Inflammatory macrophage treated with lipopolysaccharide for 1 hour (primary cell): ENCODE measurements at places on chromosomes 12 and 14.
A peak's percentile ranks its signal among the peaks of the same experiment; 100 is the strongest.

- DNase-seq: peak; percentile 76
Observed at GRCh38 chr12:57233357-57234232, 4.1 kb downstream of the SHMT2 start.

- DNase-seq: no peak
Observed at GRCh38 chr12:65615118-65615517, 209.2 kb upstream of the HMGA2 start.

- DNase-seq: no peak
Observed at GRCh38 chr14:63322897-63323573, 4.3 kb upstream of the GPHB5 start.

GRCh38 chr14:90184571-90185266 is 71.6 kb upstream of the PSMC1 start:
- no peak for DNase-seq

DNA sequence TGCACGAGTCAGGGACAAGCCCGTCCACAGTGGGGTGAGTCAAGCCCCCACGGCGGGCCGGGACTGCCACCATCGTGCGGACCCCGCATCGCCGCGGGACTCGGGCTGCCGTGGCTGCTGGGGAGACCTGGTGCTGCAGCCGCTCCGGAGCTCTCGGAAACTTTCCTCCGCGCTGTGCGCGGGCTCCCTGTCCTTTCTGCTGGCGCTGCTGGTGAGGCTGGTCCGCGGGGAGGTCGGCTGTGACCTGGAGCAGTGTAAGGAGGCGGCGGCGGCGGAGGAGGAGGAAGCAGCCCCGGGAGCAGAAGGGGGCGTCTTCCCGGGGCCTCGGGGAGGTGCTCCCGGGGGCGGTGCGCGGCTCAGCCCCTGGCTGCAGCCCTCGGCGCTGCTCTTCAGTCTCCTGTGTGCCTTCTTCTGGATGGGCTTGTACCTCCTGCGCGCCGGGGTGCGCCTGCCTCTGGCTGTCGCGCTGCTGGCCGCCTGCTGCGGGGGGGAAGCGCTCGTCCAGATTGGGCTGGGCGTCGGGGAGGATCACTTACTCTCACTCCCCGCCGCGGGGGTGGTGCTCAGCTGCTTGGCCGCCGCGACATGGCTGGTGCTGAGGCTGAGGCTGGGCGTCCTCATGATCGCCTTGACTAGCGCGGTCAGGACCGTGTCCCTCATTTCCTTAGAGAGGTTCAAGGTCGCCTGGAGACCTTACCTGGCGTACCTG is 1.1 kb downstream of the PDE3A start:
- no peak for DNase-seq

GRCh38 chr12:99983456-99984258 is 1.1 kb downstream of the ANKS1B start:
- no peak for DNase-seq

GRCh38 chr12:50283229-50283923 is at the start of gene LIMA1:
TSS of gene LIMA1 (minus strand) at chr12:50283520. CDS start at chr12:50248751, 34,769 bp downstream.
- DNase-seq: peak; percentile 89

DNA sequence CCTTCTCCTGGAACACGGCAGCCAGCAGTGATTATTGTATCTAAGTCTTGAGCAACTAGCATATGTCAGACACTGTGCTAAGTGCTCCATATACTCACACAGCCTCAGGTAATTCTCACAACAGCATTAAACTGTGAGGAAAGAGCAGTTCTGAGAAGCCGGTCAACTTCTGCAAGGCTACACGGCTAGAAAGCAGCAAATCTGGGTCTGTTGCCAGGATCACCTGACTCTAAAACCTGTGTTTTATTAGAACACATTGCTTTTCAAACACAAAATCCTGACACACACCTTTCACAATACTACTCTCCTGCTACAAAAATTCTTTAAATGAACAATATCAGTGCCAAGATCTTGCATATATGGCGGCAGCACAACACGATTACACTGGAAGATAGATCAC is 49.8 kb upstream of the CRACR2A start:
- DNase-seq: no peak

DNA sequence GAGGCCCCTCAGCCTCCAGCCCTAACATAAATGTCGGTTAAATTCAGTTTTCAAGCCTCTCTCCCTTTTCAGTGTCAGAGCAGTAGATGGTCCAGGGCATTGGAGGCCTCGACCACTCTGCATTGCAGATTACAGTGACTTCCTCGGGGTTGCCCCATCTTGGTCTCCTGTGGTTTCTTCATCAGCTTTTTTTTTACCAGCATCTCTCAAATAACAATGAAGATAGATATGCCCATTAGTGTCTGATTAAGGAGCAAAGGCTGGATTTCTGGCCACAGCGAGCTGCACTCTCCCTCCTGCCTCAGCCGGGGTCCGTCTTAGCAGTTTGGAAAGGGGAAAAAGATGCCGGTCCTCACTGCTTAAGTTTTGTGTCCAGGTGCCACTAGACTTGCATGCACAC is 49.7 kb downstream of the C14orf132 start:
- no peak for DNase-seq

DNA sequence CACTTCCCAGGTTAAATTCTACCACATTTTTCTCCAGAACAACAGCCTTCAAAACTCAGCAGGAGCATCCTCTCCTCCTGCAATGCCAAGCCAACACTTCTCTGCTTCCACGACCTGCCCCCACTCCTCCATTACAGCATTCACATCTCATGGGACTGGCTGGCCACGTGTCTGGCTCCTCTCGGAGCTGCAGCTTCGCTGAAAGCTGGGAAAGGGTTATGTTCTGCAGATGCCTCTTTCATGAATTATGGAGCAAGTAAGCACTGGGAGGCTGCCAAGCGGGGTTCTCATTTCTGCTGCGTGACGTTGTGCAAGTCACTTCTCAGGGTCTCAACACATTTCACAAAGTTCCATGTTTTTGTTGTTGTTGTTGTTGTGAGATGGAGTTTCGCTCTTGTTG is 142.2 kb upstream of the RFLNA start:
- no peak for DNase-seq

DNA sequence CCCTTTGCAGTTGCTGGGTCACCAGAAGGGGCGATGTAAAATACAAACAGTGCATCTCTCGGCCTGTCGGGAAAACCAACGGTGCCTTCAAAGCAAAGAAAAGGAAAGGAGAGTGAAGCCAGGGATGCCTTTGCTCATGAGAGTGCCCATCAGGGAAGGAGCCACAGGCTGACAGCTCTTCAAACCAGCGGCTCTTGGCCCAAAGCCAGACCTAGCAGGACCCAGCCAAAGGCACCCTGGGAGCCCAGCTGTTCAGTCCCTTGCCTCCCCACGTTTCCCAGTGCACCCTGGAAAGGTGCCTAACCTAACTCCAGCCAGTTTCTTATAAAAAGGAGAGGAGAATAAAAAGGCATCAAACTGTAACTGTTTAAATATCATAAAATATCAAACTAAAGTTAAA is 29.2 kb downstream of the PRMT8 start:
- no peak for DNase-seq

- peak; percentile 18 for DNase-seq
Observed at GRCh38 chr12:104058802-104059201, 5.5 kb upstream of the HCFC2 start.

DNA sequence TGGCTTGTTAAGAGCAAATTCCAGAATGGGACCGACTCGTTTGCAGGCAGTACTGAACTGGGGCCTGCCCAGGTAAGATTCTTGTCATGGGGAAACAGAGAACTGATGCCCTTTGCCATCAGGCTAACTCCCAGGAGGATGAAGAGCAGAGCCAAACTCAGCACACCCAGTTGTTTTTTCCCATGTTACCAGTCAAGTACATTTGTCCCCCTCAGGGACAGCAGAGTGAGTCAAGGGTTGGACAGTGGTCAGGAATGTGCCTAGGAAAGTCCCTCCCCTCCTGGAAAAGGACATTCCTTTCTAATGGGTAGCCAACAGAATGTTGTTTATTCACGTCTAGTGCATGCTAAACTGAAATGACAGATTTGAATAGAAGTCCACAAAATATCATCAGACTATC is 1.6 kb downstream of the ART4 start:
- DNase-seq: no peak

DNA sequence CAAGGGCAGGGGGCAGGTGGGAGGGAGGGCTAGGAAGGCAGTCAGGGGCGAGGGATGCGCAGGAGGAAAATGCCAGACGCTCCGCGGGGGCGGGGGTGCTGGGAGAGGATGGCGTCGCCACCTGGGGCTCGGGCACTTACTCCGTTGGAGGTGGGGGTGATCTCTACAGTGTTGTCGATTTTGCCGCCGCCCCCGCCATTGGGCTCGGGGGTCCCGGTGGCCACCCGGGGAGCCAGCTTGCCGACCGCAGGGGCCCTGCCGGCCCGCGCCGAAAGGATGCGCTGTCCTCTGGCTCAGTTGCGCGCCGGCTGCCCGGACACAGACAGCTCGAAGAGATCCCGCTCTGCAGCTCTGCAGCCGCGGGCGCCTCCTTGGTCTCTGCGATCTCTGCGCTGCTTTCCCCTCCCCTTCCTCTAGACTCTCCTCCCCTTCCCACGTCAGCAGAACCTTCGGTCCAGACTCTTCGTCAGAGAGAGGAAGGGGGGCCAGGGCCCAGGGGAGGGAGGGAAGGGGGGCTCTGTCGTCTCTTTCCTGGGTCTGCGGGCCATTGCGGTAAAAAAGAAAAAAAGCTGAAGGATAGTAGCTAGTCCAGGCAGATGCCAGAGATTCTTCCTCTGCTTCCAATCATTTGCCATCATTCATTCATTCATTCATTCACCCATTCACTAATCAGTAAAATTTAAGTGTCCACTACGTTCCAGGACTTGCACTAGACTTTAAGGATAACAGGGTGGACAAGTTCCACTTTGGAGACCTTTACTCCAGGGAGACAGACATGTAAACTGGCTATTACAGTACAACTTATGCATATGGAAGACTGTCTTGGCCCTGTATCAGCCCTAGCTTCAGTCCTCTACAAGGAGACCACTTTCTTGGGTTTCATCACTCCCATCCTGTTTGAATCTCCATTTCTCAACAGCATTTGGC is at the start of gene SLC22A17:
Gene SLC22A17, minus strand, starts transcription at position 382 of the 927 bp plus-strand sequence.
- DNase-seq: no peak

GRCh38 chr12:42235426-42235825 is 2.6 kb downstream of the YAF2 start:
- DNase-seq: no peak

DNA sequence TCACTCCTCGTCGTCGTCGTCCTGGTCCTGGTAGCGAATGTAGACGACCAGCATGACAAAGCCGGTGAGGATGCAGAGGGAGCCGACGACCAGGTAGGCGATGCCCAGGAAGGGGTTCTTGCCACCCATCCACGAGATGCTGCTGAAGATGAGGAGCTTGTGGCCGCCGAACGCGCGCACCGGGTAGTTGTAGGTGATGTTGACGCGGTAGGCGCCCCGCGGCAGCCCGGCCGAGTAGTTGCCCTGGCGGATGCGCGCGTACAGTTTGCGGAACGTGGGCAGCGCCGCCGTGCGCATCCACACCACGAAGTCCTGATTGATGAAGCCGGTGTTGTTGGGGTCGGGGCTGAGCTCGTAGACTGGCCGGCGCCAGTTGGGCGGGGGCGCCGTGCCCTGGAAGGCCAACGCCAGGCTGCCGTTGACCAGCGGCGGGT is 1.0 kb downstream of the TMEM30B start:
- DNase-seq: no peak

DNA sequence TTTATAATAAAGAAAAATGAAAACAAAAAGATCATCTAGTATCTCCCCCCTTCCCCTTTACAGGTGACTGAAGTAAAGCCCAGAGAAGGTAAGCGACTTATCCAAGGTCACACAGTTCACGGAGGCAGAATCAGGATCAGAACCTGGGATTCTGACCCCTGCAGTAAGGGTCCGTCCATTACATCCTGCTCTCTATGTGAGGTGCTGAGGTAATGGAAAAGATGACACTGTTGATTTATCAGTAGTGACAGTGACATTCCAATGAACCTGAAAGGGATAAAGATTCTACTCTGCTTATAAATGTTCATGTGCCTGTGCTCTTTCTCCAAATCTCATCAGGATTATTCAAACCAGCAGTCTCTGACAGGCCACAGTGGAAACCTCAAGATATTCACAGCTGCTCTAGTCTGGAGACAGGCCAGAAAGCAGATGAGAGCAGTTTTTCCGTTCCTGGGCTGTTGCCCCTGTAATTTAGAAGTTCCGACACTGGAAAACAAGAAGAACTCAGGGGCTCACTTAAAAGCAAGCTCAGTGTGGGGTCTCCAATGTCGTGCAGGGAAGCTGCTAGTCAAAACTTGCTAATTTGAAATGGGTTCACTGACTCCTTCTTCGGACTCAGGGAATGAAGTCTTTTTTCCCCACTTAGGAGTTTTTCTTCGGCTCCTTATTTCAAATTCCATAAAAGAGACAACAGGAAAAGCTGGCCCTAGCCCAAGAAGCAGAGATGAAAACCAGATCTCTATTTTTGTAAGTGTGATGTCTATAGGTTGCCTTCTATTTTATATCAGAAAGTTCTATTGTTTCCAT is 131.8 kb upstream of the EEA1 start:
- no peak for DNase-seq

DNA sequence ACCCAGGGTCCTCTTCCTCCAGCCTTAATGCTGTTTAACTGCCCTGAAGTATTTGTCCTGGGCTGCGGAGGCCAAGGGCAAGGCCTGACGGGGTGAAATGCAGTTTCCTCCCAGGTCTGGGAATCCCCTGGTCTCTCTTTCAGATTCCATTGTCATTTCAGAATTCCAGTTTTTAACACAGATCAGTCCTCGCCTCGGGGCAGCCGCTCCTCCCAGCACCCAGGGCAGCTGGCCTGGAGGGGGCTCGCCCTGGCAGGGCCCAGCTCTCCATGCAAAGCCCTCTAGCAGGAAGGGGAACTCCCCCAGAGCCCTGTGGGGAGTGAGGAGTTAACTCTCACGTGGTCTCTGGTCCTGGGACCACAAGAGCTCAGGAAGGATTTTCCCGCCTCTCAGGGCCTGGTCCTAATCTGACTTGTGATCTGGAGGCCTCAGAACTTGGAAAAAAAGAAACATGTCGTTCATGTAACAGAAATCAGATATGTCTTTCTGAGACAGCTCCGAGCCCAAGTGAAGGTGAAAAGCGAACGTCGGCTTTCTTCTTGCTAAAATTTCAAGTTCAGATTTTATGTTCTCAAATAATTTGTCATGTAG is 265.6 kb upstream of the SFSWAP start:
- no peak for DNase-seq

- no peak for DNase-seq
Observed at GRCh38 chr14:58660407-58660806, 22.6 kb downstream of the DACT1 start.

GRCh38 chr14:75231320-75231719 is 47.3 kb upstream of the FOS start:
- DNase-seq: no peak

GRCh38 chr12:1739368-1739767 is 48.5 kb downstream of the ADIPOR2 start:
- no peak for DNase-seq

GRCh38 chr12:56880125-56880992 is 53.8 kb downstream of the SDR9C7 start:
- DNase-seq: no peak

DNA sequence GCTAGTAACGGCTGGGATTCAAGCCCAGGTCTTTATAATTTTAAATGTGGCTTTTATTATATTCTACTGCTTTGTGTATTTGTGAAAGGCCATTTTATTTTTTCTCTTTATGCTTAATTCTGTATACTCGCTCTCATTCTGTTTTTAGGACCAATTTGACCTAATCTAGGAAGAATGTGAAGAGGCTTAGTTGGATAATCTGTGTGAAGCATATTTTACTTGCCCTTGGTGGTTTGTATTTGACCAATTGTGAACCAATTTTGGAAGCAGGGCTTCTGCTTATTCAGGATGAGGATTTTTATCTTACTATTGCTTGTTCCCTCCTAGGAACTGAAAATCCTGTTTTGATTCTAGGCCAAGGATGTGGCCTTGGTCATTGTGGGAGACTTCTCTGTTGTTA is 113.1 kb downstream of the TTC6 start:
- no peak for DNase-seq
